NCI-H446 treated with DMSO at 0.1 percent for 48 hours (cell line): ENCODE measurements at places on chromosomes 7 and 10.

- DNase-seq: no peak
These were observed 106.5 kb downstream of the HTR7 start for GRCh38 chr10:90751107-90751997.

DNA sequence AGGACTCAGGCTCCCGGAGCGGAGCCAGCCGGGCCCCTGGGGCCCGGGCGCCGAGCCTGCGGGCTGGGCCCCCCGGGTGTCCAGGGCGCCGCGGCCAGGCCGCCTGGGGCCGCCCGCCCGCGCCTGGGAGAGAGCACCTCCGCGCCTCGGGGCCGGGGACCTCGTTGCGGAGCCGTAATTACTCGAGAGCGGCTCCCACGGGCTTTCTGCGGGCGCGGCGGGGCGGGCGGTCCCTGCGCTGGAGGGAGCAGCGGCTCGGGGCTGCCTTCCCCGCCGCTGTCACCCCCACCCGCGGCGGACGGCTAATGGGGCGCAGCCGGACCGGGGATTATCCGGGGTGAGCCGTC is 1.5 kb downstream of the GNB2 start:
- no peak for DNase-seq

DNA sequence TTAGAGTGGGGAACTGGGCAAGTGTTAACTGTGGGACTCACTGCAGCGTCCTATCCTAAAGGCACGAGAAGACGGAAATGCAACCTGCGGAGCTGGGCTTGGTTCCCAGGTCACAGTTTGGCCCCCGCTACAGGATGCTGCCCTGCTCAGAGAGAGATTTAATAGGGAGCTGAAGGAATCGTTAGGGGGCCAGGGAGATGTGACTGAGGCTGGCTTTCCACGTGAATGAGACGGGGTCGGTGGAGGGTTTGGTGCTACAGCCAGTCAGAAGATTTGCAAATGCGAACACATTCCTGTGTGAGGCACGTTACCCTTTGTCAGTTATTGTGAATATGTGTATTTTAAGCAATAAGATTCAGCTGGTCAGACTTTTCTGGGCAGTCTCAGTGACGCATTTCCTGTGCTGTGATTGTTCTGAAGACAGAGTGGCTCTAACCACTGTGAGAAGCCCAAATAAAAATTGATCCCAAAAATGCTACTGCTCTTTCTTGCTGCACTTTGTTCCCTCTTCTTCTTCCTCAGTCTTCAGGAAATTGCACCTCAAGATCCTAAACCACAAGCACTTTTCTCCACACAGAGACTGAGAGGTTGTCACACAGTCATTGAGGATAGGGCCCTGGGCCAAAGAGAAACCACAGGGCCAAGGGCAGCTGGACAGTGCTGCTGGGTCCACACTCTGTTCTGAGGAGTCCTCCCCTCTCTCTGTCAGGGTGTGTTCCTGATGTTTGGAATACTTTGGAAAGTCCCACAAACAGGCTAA is 21.2 kb downstream of the CYP17A1 start:
- no peak for DNase-seq

- no peak for DNase-seq
These were observed 336.7 kb upstream of the KLF6 start for GRCh38 chr10:4121502-4122380.

GRCh38 chr10:45427262-45427969 is 53.4 kb downstream of the ALOX5 start:
- DNase-seq: no peak

DNA sequence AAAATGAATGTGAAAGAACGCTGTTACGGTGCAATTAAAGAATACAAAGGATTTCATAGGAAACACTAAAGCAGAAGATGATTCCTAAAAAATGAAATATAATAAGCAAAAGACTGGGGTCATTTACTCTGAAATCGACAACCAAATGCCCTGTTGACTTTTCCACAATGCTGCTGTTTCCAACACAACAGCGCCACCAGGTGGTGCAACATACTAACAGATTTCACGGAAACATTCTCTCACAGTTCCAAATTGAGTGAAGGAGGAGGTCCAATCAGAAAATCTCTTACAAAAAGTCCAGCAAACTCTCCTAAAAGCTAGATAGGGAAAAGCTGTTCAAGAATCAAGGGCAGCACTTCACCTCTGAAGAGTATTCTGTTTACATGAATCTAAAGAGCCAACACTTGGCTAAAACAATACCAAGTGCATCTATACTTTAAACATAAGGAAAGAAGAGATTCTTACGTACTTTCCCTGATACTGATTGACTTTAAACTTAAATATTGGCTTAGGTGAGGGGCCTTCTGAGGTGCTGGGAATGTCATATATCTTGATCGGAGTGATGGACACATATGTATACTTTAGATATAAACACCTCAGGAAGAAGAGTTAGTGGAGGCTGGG is 55.9 kb downstream of the UPF2 start:
- peak; percentile 32 for DNase-seq

DNA sequence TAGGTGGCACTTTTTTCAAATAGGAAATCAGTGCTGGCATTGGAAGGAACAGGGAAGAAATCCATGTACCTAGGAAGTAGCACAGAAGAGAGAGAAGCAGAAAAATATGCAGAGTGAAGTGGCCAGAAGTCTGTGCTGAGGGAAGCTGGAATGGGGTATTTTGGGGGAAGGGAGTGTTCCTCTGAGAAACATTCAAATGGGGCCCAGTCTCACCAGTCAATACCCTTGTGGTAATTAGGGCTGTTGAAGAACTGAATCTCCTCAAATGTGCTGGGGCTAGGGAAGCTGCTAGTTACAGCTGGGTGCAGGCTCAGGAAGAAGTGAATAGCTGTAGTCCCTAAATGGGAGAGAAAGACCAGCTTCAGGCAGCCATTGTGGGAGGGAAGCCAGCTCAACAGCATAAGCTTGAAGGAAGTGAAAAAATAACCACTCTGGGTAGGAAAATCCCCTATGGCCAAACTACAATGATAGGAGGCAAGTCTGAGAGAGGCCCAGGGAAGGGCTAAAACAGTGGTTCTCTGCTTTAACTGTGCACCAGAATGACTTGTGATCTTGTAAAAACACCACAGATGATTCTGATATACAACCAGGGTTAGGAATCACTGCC is 7.6 kb downstream of the NDST2 start:
- no peak for DNase-seq
